ENCODE measurements at places on chromosomes 11 and 22.

DNA sequence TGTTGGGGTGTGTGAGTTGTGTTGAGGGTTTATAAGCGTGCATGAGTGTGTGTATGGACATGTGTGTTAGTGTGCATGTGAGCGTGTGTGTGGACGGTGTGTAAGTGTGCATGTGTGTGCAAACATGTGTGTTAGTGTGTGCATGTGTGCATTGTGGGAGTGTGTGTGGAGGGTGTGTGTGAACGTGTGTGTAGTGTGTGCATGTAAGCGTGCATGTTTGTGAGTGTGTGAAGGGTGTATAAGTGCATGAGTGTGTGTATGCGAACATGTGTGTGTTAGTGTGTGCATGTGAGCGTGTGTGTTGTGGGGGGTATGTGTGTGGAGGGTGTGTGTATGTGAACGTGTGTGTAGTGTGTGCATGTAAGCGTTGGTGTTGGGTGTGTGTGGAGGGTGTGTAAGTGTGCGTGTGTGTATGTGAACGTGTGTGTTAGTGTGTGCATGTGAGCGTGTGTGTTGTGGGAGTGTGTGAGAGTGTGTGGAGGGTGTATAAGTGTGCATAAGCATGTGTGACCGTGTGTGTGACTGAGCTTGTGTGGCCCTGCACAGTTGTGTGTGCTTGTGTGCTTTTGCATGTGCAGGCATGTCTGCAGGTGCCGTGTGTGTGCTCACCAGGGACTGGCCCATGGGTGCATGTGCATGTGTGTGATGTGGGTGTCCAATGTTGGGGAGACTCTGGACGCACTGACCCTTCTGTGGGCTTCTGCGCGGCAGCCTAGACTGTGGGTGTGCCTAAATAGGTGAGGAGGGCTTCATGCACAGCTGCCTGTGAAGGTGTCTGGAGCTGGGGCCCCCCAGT lies 866.2 kb downstream of the TBC1D22A start:
- DNase-seq = no peak

DNA sequence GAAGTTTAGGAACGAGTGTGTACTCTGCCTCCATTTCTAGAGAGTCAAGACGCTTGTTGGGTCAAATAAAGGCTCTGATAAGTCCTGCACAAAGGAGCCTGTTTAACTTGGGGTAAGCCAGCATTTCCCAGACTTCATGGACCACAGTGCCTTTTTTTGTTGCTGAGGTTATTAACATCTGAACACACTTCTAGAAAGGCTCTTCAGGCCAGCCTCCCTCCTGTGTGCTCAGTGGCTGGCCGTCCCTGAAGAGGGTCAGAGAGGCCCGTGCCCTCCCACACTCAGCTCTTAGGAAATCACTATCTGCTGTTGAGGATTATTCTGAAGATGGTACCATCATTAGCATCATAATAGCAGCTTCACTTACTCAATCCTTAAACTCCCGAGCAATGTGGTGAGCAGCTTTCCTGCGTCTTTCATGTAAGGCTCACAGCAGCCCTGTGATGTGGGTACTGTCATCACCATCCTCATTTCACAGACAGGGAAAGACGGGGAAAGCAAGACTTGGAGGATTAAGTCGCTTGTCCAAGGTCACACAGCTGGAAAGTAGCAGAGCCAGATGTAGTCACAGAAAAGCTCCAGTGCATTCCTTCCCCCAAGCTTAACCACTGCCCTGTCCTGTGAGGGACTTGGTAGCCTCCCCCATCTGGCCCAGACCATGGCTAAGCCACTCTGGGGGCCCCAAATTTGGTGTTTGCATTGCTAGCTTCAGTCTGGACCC lies 71.3 kb downstream of the TSPAN18 start:
- DNase-seq = no peak

DNA sequence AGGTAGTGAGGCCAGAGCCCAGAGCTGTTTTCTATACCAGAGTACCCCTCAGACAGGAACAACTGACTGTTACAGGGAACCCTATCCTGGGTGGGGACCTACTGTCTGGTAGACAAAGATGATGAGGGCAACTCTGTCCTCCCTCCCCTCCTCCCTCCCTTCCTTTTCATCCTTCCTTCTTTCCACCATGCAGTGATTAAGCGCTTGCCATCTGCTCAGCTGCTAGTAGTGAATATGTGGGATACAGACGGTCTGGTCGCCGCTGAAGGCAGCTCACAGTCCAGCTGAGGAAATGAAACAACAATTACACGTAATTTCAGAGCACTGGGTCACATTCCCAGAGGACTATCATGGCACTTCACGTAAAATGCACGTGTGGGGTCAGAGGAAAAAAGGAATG lies 597.1 kb downstream of the BUD13 start:
- no peak for DNase-seq

DNA sequence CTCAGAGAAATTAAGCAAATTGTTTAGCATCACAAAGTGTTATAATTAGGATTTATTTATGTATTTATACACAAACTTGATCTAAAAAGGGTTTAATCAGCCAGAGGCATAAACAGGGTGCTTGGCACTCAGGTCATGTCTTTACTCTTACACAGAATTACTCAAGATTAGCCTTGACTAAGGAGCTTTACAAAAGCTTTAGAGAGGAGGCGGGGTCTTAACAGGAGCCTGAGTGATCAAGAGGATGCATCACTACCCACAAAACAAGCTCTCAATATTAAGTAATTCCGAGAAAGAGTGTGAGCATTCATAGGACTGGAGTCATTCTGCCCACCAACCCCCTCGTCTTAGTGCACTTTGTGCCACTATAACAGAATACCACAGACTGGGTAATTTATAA lies 103.0 kb downstream of the SPATA19 start:
- DNase-seq = no peak

DNA sequence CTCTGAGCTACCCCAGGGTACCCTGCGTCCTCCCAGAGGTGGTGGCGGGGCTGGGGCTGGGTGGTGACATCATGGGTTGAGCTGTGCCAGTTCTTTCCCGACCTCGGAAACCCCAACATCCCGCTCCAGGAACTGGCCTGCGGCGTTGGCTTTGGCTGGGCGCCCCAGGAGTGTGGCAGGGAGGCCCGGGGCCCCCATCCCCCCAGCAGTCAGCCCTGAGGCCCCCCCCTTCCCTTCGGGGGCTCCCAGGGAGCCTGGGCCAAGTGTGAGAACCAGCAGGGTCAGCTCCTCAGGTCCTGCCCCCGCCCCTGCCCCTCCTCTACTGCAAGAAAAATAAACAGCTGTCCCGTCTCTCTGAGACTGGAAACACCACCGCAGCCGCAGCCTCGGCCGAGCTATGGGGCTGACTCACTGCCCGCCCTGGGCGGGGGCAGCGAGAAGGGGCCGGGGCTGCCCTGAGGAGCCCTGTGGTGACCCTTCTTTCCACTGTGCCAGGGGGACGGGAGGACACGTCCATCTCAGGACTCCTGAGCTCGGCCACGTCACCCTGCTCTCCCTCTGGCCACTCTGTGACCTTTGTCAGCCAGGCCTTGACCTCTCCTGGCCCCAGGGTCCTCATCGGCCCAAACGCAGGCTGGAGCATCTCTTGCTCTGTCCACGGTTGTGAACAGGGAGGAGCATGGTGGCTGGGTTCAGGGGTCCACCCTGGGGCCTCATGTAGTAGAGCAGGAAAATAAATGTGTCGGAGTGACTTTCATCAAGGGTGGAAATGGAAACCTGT lies 73.4 kb downstream of the WNT7B start:
- no peak for DNase-seq

DNA sequence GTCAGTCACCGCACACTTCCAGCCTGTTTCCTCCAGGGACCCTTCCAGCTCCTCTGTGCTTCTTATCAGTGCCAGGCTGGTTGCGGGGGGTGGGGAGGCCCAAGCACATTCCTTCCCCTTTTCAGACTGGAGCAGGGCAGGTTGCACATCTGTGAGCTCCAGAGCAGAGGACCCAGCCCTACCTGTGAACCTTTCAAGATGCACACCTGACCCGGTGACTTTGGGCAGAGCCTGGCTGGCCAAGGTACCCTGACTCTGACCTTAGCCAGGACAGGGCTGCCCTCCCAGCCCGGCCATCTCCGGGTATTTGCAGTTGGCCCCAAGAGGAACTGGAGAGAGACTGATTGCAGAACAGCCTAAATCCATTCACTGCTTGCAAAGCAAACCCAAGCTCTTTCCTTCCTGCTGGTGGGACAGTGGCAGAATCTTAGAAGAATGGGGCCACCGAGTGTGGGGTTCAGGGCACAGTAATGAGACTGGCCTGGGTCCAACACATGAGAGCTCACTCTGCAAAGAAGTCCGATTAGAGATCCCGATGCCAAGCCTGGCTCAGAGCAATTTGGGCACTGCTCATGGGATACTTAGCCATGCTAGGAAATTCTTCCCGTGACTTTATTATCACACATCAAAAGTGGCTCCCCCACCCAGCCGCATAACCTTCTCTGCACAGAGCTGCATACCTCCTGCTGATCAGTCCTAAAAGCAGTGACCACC lies 64.7 kb upstream of the CCND1 start:
- DNase-seq = no peak

GRCh38 chr22:43880541-43880991 lies 11.2 kb downstream of the PNPLA5 start:
- no peak for DNase-seq
